ENCODE measurements at places on chromosomes 7 and 10. TPM values are rescaled to one million over a fixed set of nuclear protein-coding genes. Genes with fewer than 3 reads are reported as not detected.

DNA sequence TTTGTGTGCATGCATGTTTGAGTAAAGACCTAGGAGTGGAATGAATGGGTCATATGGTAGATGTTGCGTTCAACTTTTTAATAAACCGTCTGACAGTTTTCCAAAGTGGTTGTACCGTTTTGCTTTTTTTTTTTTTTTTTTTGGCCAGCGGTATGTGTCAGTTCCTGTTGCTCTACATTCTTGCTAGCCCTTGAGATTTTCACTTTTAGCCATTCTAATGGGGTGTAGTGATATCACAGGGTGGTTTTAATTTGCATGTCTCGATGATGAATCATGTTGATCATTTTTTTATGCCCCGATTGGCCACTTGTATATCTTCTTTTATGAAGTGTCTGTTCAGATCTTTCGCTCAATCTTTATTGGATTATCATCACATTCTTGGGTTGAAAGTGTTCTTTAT is 320.7 kb downstream of the CAMK1D start:
- no peak for DNase-seq

DNA sequence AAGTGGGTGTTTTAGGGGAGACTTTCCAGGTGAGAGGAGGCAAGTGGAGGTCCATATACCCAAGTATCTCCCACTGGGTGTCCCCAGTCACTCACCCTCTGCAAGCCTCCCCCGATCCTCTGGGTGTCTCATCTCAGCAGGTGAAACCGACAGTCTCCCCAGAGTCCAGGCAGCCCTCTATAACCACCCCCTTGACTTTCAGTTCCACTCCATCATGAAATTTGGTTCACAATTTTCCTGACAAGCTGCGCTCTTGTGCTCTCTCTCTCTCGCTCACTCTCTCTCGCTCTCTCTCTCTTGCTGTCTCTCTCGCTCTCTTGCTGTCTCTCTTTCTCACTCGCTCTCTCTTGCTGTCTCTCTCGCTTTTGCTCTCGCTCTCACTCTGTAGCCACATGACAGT is 8.1 kb upstream of the RABGEF1 start:
- DNase-seq = no peak

DNA sequence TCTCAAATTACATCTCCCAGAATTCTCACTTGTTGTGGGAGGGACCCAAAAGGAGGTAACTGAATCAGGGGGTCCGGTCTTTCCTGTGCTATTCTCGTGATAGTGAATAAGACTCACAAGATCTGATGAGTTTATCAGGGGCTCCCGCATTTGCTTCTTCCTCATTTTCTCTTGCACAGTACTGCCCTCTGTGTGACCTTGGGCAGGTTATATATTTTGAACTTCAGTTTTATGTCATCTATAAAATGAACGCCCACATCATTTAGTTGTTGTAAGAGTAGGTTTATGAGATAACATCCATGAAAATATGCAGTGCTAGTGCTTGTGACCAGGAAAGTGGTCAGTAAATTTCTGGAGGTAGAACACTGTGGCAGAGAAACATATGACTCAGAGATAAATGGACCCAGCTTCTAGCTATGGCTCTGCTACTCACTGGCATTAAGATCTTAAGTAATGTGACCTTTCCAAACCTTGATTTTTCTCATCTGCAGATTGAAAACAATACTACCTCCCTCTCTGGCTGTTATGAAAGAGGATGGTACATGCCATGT is 44.3 kb downstream of the SCRN1 start:
- no peak for DNase-seq

DNA sequence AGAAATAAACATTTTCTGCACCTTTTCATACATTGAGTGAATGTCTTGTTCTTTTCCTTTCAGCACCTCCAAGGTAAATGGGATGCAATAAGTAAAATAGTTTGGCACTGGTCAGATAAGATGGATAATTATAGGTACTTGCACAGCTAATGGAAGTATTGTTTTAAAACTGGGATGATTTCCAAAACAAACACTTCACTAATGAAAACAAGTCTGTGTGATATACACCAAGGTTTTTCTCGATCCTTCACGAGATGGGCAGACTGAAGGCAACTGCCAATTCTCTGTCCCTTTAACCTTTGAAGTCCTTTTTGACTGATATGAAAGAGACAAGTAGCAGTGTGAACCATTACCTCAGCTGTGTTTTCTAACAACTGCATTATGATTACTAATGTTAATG is 423.8 kb downstream of the GFRA1 start:
- no peak for DNase-seq

GRCh38 chr10:35372329-35372728 is 36.0 kb downstream of the CCNY start:
- DNase-seq = peak; percentile 28

DNA sequence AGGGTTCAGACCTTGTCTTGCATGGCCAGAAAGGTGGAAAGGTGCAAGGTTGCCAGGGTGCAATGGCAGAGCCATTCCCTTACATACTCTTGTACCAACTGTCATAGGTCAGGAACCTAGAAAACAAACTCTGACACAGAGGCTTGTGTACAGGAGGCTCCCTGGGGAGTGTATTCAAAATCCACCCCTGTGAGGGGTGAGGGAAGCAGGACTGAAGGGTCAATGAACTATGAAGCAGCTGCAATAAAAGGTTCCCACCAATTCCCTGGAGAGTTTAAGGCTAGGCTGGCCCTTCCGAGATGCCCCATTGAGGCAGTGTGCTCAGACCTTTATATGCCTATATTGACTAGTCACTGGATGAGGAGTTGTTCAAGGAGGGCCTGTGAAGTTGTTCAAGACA is 13.9 kb upstream of the CUZD1 start:
- DNase-seq = no peak

- no peak for DNase-seq
These were observed 125.7 kb downstream of the PRPF18 start for GRCh38 chr10:13712476-13712836.

DNA sequence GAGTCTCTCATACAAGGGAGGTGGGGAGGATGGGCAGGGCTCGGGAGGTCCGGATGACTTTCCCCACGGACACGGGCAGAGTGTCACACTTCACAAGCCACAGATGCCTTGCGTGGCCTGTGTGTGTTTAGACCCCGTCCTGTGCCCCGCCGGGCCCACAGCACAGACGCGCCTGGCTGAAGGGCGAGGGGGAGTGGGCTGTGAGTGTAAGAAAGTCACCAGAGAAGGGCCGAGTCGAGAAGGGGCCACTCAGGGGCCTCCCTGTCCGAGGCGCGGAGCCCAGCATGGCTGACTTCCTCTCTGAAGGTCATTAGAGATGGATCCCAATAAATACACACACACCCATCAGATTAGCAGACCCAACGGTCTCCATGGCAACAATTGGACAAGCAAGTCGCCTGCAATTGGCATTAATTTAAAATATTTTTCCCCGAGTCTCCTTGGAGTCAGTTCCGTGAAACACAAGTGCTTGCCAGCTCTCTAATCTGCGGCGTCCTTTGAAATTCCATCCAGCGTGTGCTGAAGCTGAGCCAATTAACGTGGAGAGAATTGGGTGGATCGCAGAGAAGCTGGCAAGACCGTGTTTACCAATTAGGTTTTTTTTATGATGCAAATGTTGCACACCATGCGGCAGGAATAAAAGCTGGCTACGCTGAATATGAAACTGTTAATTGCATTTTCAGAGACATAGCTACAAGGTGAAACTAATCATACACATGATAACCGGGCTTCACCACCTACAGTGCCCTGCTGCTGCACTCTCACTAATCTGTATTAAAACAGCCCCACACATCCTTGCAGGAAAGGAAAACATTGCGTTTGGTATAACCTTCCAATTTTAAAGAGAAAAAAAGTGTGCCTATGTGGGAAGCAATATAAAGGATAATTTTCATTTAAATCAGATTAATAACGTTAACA is 571.2 kb downstream of the PTPRN2 start:
- DNase-seq = no peak

DNA sequence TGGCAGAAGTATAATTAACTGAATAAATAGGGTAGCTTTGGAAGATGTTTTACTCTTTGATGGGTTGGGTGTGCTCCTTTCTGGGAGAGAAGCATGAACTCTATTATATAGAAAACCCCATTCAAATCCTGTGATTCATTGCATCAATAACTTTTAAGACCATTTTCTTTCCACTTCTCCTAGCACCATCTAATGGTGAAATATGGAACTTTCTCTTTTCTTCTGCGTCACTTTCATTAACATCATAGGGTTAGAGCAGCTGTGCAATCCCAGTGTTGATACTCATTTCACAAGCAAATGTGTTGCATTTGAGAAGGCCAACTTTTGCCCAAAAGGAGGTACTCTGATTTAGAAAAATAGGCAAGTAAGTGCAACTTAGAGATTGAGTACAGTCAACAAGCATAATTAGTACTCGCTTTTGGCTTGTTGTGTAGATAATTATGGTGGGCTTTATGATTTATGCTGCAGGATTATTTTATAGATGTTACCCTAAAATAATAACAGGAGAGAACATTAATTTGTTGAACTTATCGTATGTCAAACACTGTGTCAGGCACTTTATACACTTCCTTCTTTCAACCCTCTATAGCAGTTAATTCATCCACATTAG is 92.9 kb downstream of the CPED1 start:
- peak; percentile 67 for DNase-seq

GRCh38 chr7:138510003-138510402 is 49.9 kb downstream of the TRIM24 start:
- DNase-seq = no peak

DNA sequence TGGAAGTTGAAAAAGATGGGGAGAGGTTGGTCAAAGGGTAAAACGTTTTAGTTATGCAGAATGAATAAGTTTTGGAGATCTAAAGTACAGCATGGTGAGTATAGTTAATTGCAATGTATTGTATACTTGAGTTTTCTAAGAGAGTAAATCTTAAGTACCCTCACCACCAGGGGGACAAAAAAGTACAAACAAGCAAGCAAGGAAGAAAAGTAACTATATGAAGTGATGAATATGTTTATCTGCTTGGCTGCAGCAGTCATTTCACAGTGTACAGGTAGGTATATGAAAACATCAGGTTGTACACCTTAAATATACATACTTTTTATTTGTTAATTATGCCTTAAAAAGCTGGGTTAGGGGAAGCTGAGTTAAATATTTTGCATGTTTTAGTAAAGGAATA is 157.3 kb downstream of the PCLO start:
- DNase-seq = no peak

- no peak for DNase-seq
These were observed 8.0 kb upstream of the CALHM1 start for GRCh38 chr10:103466734-103467133.

GRCh38 chr7:22667562-22668239 is 59.3 kb upstream of the IL6 start:
- DNase-seq = peak; percentile 92

DNA sequence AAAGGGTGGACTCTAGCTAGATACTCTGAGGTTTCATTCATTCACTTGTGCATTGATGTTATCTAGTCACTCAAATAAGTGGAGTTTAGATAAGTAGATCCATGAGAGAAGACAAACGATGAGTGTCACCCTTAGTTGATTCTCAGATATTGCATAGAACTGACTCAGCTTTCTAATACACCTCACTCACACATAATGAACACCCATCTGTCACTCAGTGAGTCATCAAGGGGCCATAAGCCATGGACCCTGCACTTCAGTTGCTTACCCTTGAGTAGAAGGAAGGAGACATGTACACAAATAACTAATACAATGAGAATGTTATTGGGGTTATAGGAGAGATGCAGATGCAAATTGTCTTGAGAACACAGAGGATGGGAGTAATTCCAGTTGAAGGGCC is 163.8 kb downstream of the SORCS3 start:
- DNase-seq = no peak

GRCh38 chr7:65462148-65462716 is 88.6 kb downstream of the ZNF92 start:
- no peak for DNase-seq

- DNase-seq = no peak
These were observed 418.7 kb downstream of the MAGI2 start for GRCh38 chr7:79034730-79035129.

- no peak for DNase-seq
These were observed 15.8 kb downstream of the DPY19L1 start for GRCh38 chr7:35021445-35021844.

DNA sequence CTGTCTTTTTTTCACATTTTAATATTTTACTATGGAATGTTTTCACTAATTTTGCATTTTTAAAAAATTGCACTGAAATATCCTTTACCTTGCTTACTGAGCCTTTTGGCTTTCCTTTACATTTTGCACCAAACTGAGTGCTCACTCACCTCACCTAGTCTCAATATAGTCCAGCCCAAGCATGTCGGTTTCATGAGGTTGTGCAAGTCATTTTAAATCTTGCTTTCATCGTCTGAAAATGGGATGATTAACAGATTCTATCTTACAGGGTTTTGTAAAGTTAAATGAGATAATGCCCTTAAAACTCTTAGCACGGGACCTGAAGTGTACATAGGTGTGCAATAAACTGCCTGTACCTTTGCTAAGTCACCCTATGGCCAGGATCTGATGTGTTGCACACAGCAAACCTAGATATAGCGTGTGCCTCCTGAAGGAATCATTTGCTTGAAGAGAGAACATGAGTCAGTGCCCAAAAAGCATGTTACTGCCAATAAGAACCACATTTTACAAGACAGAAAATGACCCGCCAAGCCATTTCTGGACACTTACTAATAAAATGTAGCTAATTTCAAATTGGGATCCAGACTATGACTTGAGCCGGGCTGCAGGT is 199.8 kb downstream of the JCAD start:
- DNase-seq = peak; percentile 85

DNA sequence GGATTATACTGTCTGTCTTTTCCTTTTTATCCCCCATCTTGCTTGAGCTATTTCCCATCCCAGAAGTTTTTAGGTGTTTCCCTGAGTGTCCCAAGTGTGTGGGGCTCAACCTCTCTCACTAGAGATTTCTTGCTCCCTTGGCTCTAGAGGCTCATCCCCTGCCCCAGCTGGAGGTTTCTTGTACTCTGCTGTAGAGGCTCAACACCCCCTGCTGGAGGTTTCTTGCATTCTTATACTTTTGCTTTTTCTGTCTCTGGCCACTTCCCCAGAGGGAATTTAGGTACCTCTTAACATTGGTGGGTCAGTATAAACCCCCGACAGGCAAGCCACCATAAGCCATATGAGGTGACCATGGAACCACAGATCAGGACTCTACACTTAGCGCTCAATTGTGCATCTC is 114.2 kb upstream of the FAM3C start:
- DNase-seq = no peak

GRCh38 chr10:17712717-17713471 is 39.1 kb upstream of the TMEM236 start:
- no peak for DNase-seq

GRCh38 chr7:15403751-15404150 is 158.1 kb downstream of the AGMO start:
- no peak for DNase-seq

The FAM241B gene
- total RNA-seq = 4.0 TPM

The RAMP3 gene
- not detected for total RNA-seq

The CREB3L2 gene
- 26.3 TPM for total RNA-seq

The ZPBP gene
- not detected for total RNA-seq

The DPCD gene
- total RNA-seq = 25.8 TPM

The FASTK gene
- total RNA-seq = 75.6 TPM

The PRPS1L1 gene
- total RNA-seq = not detected

The TRPV5 gene
- not detected for total RNA-seq

The LRIT1 gene
- total RNA-seq = not detected

The NEBL gene
- 1.9 TPM for total RNA-seq

The PON1 gene
- total RNA-seq = not detected

The SLC25A28 gene
- 16.8 TPM for total RNA-seq

The COL26A1 gene
- not detected for total RNA-seq
